ENCODE measurements at places on chromosomes 16 and 17. TPM values are rescaled to one million over a fixed set of nuclear protein-coding genes. Genes with fewer than 3 reads are reported as not detected.

CCL17 gene
- total RNA-seq, result not detected

RCVRN gene
- total RNA-seq, result not detected

HOXB5 gene
- total RNA-seq, result not detected

MILR1 gene
- total RNA-seq, result 6.2 TPM

STH gene
- total RNA-seq, result not detected

GOSR2 gene
- 59.7 TPM for total RNA-seq

POLDIP2 gene
- total RNA-seq, result 70.8 TPM

PABPN1L gene
- total RNA-seq, result not detected

IRX3 gene
- 2.0 TPM for total RNA-seq

C16orf54 gene
- not detected for total RNA-seq

MYH2 gene
- not detected for total RNA-seq

YBX2 gene
- total RNA-seq, result not detected

TBX21 gene
- not detected for total RNA-seq

SLC12A3 gene
- under 0.01 TPM for total RNA-seq

NPIPA8 gene
- not detected for total RNA-seq

PLXDC1 gene
- total RNA-seq, result 0.23 TPM

ENGASE gene
- total RNA-seq, result 14.4 TPM

SSTR5 gene
- total RNA-seq, result not detected

CSH1 gene
- not detected for total RNA-seq

CDK5R1 gene
- 0.35 TPM for total RNA-seq

C1QL1 gene
- 0.23 TPM for total RNA-seq

NUTF2 gene
- 79.6 TPM for total RNA-seq

All from smooth muscle cell of the coronary artery (primary cell).